ENCODE measurements at places on chromosomes 3 and 15.

DNA sequence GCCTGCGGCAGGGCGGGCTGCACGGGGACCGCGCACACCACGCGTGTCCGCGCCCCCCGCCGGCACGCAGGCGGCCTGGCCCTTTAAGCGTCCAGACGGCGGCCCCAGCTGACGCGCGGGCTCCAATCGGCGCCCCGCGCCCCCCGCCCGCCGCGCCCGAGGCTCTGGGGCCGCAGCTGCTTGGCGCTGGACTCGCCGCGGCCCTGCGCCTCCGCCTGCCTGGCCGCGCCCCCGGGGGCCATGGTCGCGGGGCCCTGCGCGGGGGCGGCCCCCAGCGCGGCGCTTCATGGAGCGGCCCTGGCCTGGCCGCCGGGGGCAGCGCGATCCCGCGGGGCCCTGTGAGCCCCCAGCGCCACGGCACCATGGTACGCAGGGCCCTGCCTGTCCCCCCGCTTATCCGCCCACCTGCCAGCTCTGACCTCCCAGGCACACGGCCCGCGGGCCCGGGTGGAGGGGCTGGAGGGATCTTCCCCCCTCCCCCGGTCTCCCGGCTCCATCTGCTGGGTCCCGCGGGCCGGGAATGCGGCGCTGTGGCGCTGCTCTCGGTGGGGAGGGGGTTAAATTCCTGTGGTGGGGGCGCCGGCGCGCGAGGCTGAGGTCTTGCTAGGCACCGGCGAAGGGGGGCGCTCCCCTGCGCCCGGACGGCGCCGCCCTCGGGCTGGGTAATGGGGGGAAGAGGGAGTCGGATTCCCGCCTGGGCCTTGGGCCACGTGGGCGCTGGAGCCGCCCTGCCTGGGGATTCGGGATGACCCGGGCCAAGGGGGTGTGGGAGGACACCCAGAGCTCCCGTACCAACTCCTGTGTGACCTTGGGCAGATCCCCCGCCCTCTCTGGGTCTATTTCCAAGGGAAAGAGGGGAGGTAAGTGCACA, 1.1 kb downstream of the ZBTB47 start:
- DNase-seq = no peak

GRCh38 chr15:82263350-82263749, 732 bp downstream of the SAXO2 start:
- peak; percentile 23 for DNase-seq

DNA sequence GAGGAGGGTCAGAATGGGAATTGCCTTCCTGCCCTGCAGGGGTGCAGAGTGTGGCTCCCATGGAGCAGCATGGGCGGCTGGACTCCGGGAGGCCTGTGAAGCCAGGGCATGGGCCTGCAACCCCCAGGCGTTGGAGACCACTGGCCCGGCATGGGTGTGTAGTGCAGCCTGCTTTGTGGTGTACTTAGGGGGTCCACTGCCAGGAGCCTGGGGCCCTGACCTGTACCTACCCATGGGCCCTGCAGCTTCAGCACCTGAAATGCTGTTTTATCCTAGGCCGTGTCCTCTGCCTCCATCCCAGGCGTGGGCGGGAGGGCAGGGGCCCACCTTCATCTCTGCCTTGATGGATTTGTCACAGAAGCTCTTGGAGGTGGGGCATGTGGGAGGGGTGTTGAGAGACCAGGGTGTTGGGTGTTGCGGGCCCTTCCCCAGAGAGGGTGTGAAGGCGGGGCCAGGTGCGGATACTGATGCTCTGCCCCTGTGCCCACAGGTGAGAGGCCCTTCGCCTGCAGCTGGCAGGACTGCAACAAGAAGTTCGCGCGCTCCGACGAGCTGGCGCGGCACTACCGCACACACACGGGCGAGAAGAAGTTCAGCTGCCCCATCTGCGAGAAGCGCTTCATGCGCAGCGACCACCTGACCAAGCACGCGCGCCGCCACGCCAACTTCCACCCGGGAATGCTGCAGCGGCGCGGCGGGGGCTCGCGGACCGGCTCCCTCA, 45.0 kb downstream of the KLF13 start:
- DNase-seq = no peak

DNA sequence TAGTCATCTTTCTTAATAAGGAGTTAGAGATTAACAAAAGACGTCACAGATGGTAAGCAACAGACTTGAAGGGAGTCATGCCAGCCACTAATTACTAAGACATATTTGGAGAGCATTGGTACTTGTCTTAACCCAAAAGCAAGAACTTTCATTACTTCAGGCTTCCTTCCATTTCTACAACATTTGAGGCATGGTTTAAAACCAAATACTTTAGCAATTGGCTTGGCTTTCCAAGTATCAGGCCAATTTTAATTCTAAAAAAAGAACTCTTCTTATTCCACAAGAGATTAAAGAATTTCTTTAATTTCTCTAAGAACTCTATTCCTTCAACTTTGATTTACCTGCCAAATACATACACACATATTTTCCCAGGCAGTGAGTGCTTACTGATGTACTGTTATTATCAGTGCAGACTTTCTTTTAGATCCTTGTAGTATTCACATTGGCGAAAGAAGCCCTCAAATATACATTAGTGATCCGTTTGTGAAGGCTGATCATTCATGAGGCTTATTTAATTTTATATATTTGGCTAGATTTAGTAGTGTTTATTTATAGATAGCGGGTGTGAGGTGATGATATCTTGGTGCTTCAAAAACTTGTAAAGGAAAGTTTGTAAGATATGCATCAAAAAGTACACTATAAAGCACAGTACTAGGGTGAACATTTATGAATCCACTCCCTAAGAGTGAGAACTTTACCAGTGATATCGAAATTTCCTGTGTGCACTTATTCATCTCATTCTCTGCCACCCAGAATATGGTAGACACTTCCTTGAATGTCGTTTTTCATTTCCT, 229.2 kb downstream of the MFSD1 start:
- DNase-seq = no peak

DNA sequence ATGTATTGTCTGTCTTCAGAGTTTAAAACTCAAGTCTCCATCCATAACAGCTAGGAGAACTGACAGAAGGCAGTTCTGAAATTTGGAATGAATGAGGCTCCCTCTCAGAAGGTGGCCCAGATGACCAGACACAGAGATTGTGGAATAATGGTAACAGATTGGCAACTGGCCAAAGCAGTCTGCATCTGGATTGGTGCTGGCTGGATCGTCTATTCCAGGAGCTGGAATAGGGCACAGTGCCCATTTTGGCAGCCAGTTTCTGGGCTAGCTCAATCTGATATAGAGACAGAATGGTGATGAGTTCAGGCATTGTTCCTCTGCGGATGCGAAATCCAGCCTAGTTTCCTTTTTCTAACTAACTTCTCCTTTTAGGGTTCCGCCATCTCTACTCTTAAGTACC, 851.7 kb downstream of the PDCD6IP start:
- DNase-seq = no peak

GRCh38 chr3:152607179-152607578, 227.8 kb upstream of the P2RY1 start:
- no peak for DNase-seq

DNA sequence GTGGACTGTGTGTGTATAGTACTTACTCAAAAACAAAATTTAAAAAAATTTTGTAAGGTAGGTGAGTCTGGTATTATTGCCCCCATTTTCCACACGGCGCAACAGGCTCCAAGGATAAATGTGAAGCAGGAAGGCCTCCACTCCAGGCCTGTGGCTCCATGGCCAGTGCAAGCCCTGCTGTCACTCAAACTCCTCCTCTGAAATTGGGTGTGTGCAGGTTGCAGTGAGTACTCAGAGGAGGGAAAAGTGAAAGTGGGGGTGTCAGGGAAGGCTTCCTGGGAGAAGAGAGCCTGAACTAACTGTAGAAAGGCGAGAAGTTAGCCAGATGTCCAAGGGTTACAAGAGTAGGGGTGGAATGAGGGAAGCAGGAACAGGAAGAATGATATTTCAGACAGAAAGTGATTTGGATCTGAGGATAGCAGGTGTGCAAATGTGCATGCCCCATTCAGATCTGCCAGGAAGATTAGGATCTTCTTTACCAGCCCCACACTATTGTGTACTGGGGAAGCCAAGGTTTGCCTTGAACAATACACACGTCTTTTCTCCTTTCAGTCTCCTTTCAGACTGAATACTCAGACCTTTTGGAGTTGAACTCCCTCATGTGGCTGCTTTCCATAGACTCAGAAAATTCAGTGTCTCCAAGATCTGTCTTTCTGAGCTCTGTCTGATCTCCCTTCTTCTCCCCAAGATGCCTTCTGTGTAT, 48.7 kb upstream of the RYK start:
- no peak for DNase-seq

DNA sequence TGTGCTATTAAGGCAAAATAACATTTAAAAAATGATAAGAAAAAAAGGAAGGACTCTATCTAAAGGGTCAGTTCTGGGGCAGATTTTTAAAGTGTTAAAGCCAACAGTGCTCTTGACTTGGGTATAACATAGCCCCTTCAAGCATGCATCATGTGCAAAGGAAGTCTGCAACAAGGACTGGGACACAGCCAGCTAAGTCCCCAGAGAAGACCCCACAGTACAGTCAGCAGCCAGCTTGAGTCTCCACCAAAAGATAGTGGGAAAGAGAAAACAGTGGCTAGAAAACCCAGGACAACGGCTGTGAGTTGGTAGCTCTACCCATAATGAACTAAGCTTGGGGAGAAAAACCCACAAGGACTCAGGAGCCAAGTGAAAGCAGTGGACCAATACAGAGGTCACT, 86.4 kb upstream of the DCLK3 start:
- DNase-seq = no peak

DNA sequence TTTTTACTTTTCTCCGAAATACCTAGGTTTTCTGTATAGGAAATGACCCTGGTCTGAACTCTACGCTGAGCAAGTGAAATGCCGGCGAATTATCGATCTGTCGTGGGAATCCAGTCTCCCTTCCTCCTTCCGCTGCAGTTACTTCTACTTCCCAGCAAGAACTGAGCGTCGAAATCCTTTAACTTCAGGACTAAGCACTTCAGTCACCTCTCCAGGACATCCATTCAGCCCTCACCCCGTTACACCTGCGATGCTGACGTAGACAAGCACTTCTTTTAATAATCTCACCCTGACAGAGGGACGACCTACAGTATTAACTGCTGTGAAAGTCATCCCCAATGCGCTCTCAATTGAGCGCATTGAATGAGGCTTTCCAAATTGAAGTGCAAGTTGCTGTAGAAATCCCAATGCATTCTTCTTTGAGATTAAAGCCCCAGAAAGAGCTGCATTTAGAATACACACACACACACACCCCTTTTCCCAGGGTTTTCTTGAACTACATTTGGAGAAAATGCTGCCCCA, 1.3 kb downstream of the TOP2B start:
- no peak for DNase-seq

- DNase-seq = no peak
Observed at GRCh38 chr3:143511174-143511879, 336.9 kb downstream of the SLC9A9 start.

GRCh38 chr15:52731732-52732470, 52.7 kb upstream of the ATOSA start:
- DNase-seq = no peak

DNA sequence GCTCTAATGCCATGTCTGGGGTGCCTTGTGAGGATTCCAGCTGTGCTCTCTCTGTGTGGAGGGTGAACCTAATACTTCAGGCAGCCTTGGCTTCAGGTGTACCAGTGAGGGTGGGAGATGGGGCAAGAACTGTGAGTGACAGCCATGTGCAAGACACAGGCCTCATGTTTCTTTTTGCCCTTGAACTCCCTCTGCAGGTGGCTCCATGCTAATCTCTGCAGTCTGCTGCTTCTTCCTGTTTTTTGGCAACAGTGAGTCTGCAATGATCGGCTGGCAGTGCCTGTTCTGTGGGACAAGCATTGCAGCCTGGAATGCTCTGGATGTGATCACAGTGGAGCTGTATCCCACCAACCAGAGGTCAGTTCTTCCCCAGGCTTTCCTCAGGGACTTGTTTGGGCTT, 189.3 kb downstream of the SV2B start:
- DNase-seq = no peak

- no peak for DNase-seq
Observed at GRCh38 chr3:78046566-78046965, 1006.7 kb downstream of the ROBO2 start.

- no peak for DNase-seq
Observed at GRCh38 chr3:76442374-76442915, 597.5 kb upstream of the ROBO2 start.

- no peak for DNase-seq
Observed at GRCh38 chr3:100333970-100334487, 528 bp upstream of the NIT2 start.
